ENCODE measurements at places on chromosomes 3 and 15.

GRCh38 chr3:98540346-98540745 lies 8.6 kb downstream of the GPR15 start:
- no peak for DNase-seq

GRCh38 chr3:135224815-135225362 lies 429.8 kb downstream of the EPHB1 start:
- DNase-seq: no peak

DNA sequence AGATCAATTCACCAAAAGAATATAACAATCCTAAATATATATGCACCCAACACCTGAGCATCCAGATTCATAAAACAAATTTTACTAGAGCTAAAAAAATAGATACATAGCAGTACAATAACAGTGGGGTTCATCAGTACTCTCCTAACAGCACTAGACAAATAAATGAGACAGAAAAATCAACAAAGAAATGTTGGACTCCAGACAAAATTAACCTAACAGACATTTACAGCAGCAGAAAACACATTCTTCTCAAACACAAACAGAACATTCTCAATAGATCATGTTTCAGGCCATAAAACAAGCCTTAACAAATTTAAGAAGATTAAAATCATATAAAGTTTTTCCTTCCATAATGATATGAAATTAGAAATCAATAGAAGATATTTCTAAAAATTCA lies 124.8 kb upstream of the NECTIN3 start:
- no peak for DNase-seq

DNA sequence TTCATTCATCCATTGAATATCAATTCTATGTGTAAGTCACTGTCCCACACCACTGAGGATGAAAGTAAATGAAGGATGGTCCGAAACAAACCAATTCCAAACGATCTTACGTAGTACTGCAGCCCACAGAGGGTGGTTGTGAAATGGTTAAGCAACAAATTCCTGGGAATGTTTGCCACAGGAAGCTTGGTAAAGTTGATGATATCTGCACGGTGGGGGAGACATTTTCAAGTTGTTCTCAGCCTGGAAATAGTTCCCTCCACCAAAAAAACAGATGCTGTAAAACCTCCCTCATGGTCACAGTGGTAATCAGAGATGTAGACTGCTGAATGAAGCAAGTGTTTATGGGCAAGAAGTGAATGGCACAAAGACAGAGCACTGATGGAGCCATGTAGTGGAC lies 35.9 kb upstream of the BNC1 start:
- no peak for DNase-seq

DNA sequence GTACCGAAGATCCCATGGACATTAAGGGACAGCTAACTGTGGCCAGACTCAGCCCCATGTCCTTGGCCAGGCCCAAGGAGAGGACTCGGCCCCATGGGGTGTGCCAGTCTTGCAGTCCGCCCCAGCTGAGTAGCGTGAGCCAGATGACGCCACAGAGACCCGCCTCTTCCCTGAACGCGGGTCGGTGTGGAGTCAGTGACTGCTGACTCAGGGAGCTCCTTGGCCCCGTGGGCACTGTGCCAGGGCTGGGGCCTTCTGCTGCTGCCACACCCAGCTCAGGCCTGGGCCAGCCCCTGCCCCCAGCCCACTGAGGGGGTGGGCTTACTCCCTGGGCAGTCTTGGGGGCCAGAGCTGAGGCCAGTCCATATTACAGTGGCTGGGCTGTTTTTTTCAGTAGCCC lies 52.8 kb downstream of the PLXNA1 start:
- no peak for DNase-seq

DNA sequence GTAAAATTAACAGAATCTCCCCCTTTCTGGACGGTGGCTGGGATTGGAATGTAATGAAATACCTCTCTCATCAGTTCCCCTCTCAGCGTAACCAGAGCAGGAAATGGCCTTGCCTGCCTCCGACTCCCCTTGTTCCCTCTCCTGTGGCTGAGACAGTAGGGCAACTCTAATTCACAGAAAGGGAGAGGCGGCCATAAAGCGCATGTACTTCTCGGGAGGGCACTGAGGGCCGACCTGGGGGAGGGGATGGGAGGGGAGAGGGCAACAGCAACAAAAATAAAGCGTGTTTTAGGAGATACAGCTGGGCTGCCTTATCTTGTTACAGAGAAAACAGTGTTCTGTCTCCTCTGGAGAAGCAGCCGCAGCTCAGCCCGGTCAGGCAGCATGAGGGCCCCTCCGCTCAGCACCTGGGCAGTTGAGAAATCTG lies 783.3 kb upstream of the ARRDC4 start:
- DNase-seq: no peak

GRCh38 chr3:192313605-192314004 lies 413.7 kb downstream of the FGF12 start:
- no peak for DNase-seq

DNA sequence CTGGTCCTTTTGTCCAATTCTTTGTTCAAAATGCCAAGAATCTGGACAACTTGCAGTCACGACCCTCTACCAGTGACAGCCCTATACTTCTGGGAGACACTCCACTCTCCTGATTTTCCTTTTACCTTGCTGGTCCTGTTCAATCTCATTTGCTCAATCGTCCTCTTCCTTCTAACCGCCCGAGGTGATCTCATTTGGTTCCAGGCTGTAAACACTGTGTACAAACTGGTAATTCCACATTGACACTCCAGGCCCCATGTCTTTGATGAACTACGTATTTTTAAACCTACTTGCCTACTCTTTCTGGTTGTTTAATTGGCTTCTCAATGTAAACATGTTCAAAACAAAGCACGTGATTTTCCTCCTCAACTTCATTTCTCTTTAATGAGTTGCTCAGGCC lies 23.7 kb upstream of the C3orf49 start:
- DNase-seq: no peak

- DNase-seq: no peak
These were observed 42.5 kb downstream of the EPHB3 start for GRCh38 chr3:184604039-184604601.

GRCh38 chr15:53979051-53979788 lies 979 bp downstream of the UNC13C start:
- DNase-seq: no peak

- DNase-seq: no peak
These were observed 21.6 kb downstream of the UACA start for GRCh38 chr15:70741677-70742293.

DNA sequence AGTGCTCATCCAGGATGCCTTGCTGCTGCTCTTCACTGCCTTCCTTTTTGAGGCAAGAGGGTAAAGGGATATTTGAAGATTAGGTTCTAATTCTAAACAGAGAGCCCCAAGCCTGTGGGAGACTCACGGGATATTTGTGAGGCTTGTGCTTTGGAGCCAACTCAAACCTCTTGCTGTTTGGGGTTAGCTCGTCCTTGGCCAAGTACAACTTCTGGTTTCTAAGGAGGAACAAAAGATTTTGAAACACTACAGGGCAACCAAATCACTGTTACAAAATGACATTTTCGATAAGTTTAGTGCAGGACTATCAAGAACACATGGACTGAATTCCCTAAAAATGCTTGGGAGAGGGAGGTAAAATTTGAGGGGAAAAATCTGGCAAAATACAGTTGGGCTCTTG lies 190.2 kb downstream of the RORA start:
- no peak for DNase-seq

DNA sequence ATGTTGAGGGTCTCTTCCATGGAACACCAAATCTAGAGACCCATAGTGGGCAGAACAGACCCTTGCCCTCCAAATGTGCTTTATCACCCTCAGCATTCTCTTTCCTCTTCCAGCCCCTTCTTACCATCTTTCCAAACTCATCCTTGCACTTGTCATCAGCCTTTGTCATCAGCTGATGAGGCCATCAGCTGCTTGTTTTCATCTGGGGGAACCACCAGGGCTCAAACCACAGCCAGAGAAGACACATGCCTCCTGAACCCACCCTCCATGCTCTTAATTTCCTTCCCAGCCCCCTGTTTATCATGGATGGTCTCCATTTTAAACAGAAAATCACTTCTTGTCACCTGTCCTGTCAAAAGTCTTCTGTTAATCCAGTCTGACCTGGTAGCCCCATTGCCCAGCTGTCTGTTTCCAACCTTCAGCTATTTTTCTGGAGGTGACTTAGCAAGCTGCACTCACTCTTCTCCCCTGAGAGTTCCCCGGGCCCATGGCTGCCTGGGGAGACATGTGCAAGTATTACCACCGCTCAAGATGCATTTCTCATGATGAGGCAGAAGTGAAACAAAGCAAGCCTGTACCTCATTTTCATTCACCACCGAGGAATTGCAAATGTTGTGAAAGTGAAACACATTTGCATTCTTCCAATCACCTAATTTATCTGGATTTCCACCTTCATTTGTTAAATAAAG lies 14.7 kb upstream of the SYNM start:
- DNase-seq: peak; percentile 60

DNA sequence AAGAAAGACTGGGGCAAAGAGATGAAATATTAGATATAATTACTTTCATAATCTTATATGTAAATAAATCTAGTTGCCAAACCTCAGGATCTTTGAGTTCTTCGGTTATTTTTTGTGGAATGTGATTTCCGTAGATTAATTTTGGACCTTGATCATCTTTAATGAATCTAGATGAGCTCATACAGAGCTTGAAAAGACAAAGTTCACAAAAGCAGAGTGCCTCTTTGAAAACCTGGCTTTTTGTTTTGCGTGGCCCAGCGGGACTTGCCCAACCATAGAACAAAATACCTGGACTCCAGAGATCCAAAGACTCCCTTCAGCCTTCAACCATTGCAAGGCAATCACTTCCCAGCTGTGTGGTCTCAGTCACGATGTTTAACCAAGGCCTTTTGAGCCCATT lies 54.8 kb upstream of the CHST2 start:
- DNase-seq: no peak

DNA sequence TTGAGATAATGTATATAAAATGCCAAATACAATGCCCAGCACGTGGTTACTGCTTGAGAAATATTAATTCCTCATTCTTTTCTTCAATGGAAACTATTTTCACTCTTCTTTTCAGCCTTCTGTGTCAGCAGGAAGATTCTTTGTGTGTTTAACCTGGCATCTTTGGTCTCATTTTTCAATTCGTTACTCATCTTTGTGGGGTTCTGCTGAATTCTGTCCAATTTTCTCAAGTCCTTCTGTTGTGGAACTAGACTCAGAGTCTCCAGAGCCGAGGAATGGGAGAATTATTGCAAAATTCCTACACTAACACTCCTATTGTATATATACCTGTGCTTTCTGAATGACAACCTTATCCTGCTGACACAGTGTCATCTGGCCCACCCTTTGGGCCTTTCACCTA lies 96.8 kb upstream of the RGMA start:
- DNase-seq: no peak

DNA sequence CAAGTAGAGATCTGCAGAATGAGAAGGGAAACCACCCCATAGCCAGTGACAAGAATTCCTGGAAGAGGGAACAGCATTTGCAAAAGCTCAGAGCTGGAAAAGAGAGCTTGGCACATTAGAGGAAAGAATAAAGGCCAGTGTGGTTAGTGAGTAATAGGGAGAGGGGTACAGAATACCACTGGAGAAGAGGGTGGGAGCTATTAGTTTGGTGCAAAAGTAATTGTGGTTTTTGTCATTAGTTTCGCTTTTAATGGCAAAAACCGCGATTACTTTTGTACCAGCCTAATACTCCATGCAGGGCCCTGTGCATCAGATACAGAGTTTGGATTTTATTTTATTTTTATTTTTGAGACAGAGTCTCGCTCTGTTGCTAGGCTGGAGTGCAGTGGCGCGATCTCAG lies 9.8 kb downstream of the SLC24A1 start:
- no peak for DNase-seq

- DNase-seq: no peak
These were observed 94.2 kb upstream of the PPP2R3A start for GRCh38 chr3:135871311-135871710.

GRCh38 chr15:60972301-60972700 lies 256.8 kb downstream of the RORA start:
- no peak for DNase-seq

GRCh38 chr15:28993720-28994053 lies 107.9 kb downstream of the APBA2 start:
- DNase-seq: no peak

- DNase-seq: no peak
These were observed 19.9 kb downstream of the KPNA4 start for GRCh38 chr3:160545504-160545871.

- DNase-seq: no peak
These were observed 462.4 kb upstream of the THBS1 start for GRCh38 chr15:39118510-39118909.

DNA sequence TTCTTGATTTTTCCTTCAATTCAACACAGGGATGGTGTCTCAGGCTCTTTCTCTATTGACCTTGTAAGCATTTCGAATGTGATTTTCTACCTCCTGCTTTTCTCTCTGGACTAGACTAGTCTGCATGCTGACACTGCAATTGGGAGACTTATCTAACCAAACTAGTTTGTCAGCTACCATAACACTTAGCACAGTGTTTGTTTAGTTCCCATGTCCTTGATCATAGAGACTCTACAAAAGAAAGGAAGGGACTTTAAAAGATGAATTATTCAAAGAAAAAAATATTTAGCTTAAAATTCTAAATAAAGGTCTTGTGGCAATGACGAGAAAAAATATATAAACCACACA lies 407.0 kb downstream of the ERC2 start:
- no peak for DNase-seq

DNA sequence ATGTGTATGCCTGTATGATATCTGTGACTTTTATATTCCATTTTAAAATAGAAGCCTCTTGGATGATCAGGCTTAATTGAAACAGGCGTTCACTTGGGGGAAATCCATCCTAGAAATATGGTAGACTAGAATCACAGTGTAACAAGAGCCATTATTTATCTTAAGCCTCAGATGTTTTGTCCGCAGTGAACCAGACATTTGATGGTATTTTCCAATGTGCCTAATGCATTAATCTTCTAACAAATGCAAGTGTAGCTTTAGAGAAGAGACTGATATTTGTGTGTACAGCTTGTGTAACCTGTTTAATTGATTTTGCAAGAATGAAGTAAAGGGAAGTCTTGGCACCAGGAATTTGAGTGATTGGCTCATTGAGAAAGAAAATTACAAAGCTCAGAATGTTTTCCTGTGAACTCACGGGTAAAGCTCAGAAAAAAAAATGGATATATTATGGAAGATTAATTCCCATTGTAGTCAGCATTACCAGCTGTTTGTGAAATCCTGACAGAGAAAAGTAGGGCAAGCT lies 155.7 kb downstream of the SV2B start:
- no peak for DNase-seq

DNA sequence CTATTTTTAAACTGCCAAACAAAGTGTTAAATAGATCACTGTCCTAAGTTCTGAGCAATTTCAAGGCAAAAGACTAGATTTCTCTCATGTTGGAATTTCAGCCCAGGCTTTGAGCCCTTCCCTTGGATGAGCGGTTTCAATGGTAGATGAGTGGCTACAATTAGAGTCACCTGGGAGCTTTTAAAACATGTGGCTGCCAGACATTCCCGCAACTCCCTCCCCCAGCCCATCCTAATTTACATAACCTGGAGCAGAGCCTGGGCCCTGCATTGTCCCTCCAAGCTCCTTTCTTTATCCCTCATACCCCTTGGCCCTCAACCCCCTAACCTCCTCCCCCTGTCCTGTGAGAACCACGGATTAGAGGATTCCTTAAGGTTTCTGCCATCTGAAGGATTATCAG lies 357.5 kb upstream of the UMPS start:
- DNase-seq: no peak

All from GM12891 (cell line).